ENCODE measurements at places on chromosomes 1 and 21.

- peak; percentile 44 for DNase-seq
Measured at GRCh38 chr1:108079440-108080025, 114.6 kb upstream of the VAV3 start.

- DNase-seq: peak; percentile 85
Measured at GRCh38 chr21:38733972-38734546, 71.7 kb upstream of the ETS2 start.

DNA sequence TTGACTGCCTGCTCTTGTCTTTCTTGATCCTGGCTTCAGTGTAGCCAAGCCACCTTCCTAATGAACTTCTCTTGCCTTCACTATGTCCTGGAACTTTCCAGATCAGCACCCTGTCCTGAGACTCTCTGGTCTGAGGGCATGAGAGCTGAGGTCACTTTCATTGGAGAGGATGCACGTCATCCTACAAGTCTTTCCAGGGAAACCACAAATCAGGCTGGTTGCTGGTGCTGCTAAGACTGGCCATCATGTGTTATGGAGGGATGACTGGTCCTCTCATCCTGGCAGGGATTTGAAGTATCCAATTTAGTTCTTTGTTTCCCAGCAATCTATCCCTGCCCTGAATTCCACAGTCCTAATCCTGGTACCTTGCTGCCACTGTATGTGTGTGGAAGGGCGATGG lies 228.6 kb downstream of the GPATCH2 start:
- no peak for DNase-seq

- DNase-seq: no peak
Measured at GRCh38 chr1:8090241-8090702, 64.2 kb upstream of the ERRFI1 start.

DNA sequence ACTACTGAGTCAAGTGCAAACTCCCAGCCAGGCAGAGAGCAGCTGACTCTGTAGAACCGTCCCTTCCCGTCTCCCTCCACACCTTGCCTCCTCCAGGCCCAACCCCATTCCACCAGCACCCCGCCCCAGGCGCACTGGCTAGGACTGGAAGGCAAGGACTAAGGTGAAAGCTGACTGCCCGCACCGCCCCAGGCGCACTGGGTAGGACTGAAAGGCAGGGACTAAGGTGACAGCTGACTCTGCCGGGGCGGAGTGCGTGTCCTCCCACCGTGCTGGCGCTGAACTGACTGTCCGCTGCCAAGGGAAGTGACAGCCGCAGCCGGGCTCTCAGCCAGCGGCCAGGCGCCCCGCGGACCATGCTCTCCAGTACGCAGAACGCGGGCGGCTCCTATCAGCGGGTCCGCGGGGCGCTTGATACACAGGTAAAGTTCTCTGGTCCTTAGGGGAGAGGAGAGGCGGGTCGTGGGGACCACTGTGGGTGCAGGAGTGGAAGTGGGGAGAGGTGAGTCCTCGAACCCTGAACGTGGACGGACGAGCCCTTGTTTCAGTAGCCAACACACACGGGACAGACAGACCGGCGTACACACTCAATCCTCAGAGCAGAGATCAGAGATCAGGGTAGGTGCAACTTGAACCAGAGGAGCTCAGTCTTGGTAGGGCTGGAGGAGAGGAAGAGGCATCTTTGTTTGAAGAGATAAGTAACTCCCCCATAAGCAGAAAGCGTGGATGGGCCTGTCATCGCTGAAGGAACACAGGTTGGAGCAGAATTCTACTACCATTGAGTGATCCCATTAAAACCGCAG lies 58.0 kb downstream of the RBM11 start:
- no peak for DNase-seq

- no peak for DNase-seq
Measured at GRCh38 chr1:68168545-68169171, 63.7 kb downstream of the WLS start.

DNA sequence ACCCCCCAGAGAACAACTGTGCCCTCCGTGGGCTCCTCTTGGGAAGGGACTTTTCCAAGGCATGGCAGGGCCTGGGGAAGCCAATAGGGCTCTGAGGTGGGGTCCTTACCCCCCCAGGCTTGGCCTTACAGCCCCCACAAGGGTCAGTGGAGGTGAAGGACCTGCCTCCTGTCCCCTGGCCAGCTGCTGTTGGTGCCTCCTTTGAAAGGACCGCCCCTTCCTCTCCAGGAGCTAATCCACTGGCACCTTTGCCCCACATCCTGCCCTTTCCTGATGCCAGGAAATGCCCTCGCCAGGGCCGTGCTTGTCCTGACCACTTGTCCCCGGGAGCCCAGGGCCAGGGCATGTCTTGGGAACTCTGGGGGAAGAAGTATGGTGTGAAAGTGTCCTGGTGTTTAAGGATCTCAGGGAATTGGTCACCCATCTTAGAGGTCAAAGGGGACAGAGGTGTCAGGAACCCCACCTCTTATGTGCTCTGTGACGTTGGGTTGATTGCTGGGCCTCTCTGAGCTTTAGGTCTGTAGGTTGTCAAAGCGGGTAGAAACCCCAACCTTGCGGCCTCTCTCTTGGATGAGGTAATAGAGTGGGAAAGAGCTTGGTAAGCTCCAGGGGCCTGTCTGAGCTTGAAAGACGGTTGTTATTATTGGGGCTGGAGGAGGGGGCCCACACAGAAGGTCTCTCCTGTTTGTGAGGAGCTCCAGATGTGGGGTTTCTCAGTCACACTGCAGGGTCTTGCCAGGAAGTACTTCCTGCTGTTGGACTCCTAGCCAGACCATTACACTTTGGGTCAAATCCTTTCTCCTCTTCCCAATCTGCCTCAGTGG lies 2.8 kb downstream of the KCNQ4 start:
- no peak for DNase-seq

DNA sequence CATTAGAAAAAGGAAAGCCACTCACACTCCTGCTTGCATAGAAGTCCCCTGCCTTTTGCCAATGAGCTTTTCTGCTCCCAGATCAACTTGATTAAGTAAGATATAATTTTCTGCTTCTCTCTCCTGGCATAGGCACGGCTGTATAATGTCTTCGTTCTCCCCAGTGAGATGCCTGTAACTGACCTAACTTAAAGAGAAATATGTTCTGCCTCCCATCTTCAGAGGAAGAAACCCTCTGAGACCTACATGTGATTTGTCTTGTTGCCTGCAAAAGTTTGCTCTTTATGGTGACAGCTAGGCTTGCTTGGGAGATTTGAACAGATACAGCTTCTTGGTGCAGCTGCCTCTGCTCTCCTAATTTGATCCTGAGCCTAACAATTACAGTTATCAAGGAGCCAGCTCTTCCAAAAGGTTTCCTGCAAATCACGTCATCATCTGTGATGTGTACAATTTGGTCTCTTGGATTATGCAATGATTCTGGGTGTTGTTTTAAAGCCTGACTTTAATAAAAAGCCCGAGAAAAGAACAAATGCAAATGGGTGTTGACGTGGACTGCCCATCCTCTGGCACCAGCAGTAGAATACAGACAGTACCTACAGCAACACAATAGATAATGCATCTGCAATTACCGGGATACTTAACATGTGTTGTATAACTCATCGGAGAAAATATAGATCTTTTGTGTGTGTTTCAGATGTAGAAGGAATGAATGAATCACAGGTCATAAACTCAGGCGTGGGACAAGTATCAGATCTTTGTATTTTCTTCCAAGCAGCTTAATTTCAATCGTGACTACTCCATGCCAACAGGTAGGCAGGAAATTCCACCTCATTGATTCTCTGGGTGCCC lies 76.2 kb upstream of the KAZN start:
- no peak for DNase-seq

DNA sequence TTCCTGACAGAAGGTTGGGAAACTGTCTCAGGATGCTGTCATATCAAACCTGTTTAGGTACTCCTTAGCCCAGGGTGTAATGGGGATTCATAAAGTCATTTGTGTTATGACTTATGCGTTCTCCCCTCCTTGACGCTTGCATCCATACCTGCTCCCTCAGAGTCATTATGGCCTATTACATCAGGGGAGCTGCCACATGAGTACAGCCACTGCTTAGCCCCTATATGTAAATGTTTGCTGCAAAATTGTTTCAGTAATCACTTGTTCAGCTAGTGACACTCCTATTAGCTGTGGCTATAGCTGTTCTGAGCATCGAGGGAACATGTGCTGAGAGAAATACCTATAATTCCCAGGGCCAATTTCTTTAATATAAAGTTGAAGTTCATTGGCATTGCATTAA lies 10.5 kb downstream of the NTNG1 start:
- no peak for DNase-seq

GRCh38 chr1:208461680-208462079 lies 217.5 kb upstream of the PLXNA2 start:
- DNase-seq: no peak

DNA sequence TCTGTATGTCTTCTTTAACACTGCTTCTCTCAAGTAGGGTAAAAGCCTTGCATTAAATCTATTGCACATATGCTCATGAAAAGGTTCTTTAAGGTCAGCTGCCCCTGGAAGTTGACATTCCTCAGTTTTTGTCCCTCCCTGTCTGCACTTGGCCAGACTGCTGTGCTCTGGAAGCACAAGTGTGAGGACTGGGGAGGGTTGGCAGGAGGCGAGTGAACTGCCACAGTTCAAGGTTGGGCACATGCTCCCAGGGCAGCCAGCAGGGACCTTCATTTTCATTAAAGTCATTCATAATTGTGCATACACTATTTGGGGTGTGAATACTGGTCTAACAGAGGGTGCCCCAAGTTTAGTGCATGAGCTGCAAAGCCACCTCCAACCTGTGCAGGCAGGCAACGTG lies 10.9 kb upstream of the THEM5 start:
- no peak for DNase-seq

DNA sequence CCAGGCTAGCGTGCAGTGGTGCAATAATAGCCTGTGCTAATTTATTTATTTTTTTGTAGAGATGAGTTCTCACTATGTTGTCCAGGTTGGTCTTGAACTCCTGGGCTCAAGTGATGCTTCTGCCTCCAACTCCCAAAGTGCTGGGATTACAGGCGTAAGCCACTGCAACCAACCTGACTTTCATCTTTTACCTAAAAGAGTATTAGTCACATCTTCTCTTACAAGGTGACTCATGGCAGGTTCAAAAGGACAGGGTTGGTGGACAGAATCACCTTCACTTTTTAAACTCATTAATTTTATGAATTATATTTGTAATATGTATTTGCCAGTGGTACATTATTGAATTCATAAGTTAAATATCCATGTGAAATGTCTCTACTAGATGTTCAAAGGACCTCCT lies 18.1 kb downstream of the JAM2 start:
- DNase-seq: no peak

GRCh38 chr1:229561141-229561540 lies 2.6 kb upstream of the ABCB10 start:
- no peak for DNase-seq

- DNase-seq: no peak
Measured at GRCh38 chr1:220915117-220915440, 35.8 kb downstream of the HLX start.

GRCh38 chr21:37670883-37671282 lies 245.4 kb downstream of the KCNJ6 start:
- no peak for DNase-seq

- DNase-seq: no peak
Measured at GRCh38 chr1:76482272-76482671, 385.0 kb upstream of the ST6GALNAC5 start.

DNA sequence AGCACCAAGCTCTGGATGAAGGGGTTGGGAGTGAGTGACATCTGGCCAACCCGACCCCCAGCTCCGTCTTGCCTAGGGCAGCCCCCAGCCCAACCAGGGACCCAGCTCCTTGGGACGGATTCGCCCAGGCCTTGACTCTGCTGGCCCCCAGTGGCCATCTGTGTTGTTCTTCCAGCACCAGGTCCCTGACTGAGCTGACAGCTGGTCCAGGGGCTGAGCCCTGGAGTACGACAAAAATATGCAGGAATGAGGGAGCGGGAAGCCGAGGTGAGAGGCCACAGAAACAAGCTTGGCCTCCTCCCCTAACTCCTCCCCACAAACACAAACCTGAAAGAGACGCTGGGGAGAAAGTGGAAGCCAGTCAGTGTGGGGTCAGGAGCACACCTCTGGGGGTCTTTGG lies 55.0 kb upstream of the PAX7 start:
- DNase-seq: peak; percentile 71

GRCh38 chr1:225736437-225737098 lies 41.1 kb upstream of the SRP9 start:
- DNase-seq: no peak

- no peak for DNase-seq
Measured at GRCh38 chr1:6005276-6005917, 13.2 kb upstream of the NPHP4 start.

- no peak for DNase-seq
Measured at GRCh38 chr1:161719325-161719611, 2.1 kb upstream of the FCRLB start.

DNA sequence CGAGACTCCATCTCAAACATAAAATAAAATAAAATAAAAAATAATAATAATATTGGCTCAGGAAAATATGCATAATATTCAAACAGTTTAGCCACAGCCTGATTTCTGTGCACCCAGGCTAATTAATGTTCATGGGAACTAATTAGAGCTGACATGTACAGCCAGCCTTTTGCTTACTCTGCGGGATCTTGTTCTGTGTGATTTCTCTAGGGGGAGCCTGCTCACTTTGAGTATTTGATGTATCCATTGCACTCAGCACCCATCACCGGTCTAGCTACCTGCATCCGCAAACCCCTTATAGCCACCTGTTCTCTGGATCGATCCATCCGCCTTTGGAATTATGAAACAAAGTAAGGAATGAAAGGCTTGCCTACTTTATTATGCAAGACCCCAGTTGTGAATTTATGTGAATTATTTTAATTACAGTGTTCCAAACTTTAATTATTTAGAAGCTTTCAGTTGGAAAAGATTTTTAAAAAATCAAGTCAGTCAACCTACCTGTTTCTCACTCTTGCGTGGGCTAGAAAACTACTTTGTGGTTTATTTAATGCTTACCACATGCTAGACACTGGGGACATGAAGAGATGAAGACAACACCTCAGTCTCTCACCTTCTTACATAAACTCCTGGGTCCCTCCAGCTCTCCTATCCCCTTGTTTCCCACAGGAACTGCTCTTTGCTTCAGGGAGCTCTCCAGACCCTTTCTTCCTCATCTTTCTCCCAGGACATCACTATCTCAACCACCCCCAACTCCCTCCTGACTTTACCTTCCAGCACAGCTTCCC lies 25.4 kb downstream of the CFAP57 start:
- DNase-seq: no peak

DNA sequence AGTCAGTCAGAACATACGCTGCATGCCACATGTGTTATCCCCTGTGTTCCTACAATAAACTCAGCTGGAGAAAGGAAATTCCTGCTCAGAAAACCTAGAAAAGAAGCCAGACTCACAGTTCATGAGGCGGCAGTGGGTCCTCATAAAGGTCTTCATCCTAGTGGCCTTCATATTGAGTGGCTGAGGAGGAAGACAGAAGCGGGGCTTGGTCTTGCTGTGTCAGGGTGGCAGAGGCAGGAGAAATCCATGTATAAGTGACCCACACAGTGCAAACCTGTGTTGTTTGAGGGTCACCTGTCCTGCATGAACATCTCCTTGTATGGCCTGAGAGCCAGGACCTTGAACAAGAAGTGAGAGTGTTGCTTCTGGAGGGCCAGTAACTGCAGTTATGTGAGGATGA lies 4.0 kb upstream of the WNT3A start:
- DNase-seq: no peak

DNA sequence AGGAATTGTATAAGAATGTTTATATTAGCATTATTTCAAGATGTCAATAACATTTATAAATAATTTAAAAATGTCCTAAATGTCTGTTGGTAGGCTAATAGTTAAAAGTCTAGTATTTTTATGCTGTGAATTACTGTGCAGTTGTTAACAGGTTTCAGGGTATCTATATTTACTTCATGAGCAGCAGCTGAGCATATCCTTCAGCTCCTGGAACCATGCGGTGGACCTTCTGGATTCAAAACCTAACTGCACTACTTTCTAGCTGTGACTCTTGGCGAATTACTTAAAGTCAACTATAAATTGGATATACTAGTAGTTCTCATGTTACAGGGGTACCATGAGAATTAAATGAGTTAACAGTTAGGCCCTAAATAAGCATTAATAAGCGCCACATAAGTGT lies 3.7 kb downstream of the CEP350 start:
- DNase-seq: no peak
